ENCODE measurements at places on chromosomes 5 and 9.

DNA sequence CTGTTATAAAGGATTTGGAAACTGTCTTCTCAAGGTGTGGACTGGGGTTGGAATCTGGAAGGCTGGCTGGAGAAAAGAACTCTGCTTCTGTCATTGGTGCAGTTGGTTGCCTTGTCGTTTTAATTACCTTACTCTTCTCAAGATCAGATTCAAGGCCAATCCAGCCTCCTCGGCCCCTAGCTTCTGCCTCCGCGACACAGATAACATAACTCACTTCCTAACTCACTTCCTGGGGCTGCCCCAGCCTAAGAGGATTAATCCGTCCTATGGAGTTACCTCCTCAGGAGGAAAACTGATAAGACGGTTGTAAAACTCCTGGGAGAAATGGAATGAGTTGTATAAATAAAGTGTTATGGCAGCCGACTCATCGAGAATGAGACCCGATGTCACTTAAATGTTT, 389.1 kb upstream of the WWC1 start:
- no peak for DNase-seq

DNA sequence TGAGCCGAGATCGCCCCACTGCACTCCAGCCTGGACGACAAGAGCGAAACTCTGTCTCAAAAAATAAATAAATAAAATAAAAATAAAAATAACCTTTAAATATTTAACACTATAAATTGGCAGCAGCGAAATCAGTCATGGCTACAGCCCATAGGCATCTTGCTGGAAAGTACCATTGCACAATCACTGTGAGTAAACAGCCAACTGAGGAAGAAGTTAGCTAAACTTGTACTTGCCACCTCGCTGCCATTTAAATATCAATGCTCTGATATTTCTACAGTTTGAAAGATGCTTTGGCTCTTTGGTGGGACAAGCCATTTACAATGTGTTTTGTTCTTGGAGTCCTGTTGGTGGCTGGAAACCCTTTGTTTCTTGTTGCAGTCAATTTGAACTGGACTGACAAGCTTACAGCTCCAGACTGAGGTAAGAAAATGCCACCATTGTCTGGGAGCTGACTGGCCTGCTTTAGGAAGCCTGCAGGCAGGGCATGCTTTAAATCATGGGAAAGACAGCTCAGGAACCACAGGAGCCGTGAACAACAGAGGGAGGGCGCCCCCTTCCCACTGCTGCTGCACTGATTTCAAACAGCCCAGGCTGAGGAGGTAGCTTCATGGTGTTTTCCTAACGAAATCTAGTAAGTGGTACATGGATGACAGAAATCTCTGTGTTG, 322.8 kb upstream of the RFX3 start:
- no peak for DNase-seq

- DNase-seq = no peak
Measured at GRCh38 chr5:172031894-172032461, 25.5 kb upstream of the FBXW11 start.

- DNase-seq = peak; percentile 4
Measured at GRCh38 chr5:179974946-179975712, 67.4 kb upstream of the TBC1D9B start.

GRCh38 chr9:119086590-119086989, 282.6 kb downstream of the BRINP1 start:
- no peak for DNase-seq
